ENCODE measurements at places on chromosomes 6 and 20.

GRCh38 chr6:43964659-43965570 is 162.3 kb downstream of the MRPL14 start:
- DNase-seq: no peak

- DNase-seq: no peak
These were observed 5.7 kb downstream of the MAFB start for GRCh38 chr20:40683221-40683893.

DNA sequence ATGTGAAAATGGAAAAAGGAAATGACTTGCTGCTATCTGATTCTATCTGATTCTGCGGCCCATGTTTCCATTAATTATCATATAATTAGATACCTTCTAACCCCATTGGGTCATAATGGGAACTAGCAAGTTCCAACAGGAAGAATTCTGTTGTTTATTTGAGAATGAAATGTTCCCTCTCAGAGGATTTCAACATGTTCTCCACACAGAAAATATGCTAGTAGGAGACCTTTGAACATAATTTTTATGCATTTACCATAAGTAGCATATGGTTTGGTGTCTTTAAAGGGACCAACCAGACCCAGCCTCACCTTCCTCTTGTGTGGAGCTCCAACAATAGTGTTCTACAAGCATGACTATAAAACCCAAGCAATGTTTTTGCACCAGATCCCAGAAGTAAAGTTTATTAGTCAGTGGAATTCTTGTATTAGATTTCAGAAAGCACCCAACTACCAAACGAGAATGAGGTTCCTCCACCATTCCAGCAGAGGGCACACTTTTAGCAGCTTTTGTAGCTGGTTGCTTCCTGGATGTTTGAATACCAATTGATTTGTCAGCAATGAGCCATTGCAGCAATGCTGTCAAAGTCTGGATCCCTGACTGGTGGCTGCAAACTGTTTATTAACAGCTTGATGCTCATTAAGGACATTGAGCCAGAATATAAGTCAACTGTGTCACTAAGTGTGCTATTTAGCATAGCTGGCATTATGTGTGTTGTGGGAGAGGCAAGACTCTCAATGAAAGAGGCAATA is 143.6 kb upstream of the GJE1 start:
- DNase-seq: no peak

DNA sequence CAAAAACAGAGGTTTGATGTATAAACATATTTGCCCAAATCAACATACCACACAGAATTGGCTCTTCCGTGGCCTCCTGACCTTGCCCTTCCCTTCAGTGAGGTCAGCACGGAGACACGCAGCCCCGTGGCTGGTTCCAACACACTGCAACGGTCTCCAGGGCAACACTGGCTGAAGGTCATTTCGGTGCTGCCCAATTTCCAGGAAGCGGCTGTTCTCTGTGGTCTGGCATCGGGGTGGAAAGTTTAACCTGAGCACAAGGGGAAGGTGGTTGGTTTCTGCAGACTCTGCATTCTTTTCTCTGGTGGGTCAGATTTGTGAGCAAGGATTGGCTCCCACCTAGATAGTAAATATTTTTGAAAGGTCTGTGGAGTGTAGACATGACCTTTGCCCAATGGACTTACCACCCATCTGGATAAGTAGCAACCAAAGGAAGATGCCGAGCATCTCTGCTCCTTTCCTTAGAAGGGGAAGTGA is 177.6 kb upstream of the PHACTR1 start:
- no peak for DNase-seq

DNA sequence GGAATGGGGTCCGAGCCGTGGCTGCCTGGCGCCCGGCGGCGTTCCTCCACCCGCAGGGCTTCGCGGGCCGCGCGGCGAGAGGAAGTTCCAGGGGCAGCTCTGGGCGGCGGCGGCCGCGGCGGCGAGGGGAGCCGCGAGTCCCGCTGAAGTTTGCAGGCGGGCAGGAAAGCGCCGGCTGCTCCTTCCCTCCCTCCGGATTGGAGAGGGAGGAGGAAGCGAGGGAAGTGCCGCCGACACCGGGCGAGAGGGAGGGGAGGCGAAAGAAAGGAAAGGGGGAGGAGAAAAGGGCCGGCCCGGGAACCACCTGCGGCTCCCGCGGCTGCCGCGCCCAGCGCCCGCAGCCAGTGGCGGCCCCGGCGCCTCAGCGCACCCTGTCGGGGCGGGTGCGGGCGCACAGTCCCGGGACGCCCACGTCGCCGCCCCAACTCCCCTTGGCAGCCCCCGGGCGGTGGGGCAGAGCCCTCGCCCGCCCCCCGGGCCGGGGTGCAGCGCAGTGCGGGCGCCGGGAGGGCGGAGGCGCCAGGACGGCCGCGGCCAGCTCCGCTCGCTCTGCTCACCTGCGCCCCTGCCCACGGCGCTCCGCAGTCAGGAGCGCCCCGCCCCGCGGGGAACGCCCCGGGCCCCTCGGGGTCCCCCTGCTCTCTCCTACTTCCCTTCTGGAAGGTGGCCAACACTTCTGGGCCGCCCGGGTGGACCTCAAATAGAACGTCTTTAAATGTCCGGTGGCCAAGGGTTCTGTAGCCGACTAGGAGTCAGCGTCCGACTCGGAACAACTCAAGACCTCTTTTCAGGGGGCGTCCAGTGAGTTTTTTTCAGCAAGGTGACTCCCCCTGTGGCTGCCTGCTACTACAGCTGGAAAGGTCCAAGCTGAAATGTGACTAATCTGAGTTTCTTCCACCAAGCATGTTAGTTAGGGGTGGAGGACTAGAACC is 80.3 kb upstream of the CCDC28A start:
- no peak for DNase-seq

DNA sequence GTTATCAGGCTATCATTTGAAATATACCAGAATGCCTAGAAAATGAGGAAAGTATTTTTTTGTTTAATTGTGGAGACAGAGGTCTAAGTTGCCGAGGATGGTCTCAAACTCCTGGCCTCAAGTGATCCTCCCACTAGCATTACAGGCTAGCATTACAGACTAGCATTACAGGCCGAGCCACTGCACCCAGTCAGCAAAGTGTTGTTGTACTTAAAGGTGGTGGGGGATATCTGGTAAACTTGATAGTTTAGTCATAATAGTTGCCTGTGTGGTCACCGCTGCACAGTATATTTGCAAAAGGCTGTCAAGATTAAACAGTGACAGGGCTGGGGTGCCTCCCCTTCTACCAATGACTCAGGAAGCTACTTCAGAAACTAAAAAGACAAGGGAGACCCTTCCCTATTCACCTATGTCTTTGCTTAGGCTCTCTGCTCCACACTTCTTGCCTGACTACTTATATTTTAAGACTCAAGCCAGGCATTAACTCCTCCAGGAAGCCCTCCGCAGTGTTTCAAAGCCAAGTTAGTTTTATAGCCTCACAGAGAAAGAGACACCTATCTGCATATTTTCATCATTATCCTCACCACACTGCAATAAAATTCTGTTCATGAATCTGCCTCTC is 3.1 kb upstream of the AKIRIN2 start:
- no peak for DNase-seq

GRCh38 chr6:411402-412145 is 20.0 kb downstream of the IRF4 start:
- no peak for DNase-seq

- no peak for DNase-seq
These were observed 21.2 kb upstream of the NHSL1 start for GRCh38 chr6:138520463-138520862.

GRCh38 chr6:68975816-68976215 is 340.7 kb downstream of the ADGRB3 start:
- DNase-seq: no peak

DNA sequence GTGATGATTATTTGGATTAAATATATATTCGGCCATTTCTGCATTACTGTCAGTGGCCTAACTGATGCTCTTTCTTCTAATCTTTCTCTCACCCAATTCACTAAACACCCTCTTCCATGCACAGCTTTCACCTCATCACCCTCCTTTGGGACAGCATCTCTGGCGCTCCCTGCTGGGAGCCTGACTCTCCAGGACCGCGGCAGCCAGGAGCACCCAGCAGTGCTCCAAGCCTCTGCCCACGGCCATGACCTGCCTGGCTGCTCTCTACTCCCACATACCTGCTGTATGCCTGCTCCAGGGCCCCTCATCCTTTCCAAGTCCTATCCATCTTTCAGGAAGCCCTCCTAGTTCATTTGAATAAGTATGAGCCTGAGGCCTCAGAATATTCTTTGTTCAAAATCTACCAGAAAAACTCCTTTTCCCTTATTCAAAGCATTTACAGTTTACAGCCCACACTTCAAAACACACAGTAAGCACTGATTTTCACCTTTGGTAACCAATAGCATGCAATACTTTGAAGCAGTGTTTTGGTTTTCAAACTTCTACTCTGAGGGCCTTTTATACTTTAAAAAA is 15.2 kb downstream of the CTCFL start:
- no peak for DNase-seq

DNA sequence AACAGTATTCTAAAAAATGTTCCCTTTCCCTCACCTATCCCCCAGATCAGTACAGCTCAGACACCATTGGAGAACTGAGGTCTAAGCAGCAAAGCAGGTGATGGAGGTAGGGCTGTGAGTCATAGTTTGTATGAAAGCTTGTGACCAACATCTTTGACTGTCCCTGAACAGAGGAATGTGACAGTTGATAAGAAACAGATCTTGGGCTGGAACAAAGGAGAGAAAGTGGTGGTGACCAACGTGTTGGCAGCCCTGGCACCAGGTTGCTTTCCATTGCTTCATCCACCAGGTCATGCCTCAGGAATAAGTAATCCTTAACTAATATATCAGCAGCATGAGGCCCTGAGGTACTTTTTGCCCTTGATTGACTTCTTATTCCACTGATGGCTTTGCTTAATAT is 19.9 kb upstream of the CRIP3 start:
- no peak for DNase-seq

GRCh38 chr6:127219869-127220268 is 46.8 kb upstream of the RNF146 start:
- no peak for DNase-seq

- peak; percentile 31 for DNase-seq
These were observed 107.4 kb downstream of the SCML4 start for GRCh38 chr6:107716688-107717089.

DNA sequence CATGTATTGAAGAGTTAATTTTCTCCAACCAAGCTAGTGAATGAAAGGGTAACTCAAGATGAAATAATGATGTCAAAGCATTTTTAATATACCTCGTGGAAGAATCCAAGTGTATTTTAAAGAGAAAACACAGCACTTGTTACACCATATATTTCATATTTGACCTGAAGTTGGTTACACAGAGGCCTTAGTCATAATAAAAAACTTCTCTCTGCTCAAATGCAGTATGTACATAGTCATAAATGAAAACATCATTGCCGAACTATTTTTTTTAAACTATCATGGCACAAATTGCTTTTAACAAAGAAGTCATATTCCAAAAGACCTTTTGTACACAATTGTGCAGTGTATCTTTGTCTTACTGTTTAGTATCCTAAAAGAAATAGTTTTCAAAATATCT is 43.0 kb downstream of the BACH2 start:
- DNase-seq: no peak

DNA sequence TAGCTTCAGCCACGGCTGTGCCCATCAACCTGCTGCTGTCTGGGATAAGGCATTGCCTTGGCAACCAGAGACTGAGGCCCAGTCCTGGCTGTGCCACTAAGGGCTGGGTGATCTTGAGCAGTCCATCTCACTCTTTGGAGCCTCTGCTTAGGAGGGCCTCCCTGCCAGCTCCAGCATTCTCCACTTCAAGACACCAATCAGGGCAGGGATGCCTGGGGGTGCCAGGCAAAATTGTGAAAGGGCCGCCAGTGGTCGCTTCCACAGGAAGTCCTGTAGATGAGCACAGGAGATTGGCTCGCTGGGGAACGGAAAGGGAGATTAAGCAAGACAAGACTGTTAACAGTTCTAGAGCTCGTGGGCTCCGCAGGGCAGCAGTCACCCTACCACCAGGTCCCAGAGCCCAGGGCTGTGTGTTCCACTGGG is at the start of gene RAB44:
Gene RAB44 (plus strand): TSS at position 346 of the 423 bp plus-strand sequence. CDS start 6,410 bp downstream, outside the sequence.
- no peak for DNase-seq

GRCh38 chr20:21161926-21162325 is 36.0 kb downstream of the KIZ start:
- DNase-seq: no peak

GRCh38 chr6:85047818-85048217 is 283.4 kb upstream of the TBX18 start:
- DNase-seq: no peak

GRCh38 chr6:10514049-10514780 is 6.9 kb upstream of the GCNT2 start:
- no peak for DNase-seq

GRCh38 chr20:14922503-14923267 is 585.3 kb upstream of the FLRT3 start:
- no peak for DNase-seq

DNA sequence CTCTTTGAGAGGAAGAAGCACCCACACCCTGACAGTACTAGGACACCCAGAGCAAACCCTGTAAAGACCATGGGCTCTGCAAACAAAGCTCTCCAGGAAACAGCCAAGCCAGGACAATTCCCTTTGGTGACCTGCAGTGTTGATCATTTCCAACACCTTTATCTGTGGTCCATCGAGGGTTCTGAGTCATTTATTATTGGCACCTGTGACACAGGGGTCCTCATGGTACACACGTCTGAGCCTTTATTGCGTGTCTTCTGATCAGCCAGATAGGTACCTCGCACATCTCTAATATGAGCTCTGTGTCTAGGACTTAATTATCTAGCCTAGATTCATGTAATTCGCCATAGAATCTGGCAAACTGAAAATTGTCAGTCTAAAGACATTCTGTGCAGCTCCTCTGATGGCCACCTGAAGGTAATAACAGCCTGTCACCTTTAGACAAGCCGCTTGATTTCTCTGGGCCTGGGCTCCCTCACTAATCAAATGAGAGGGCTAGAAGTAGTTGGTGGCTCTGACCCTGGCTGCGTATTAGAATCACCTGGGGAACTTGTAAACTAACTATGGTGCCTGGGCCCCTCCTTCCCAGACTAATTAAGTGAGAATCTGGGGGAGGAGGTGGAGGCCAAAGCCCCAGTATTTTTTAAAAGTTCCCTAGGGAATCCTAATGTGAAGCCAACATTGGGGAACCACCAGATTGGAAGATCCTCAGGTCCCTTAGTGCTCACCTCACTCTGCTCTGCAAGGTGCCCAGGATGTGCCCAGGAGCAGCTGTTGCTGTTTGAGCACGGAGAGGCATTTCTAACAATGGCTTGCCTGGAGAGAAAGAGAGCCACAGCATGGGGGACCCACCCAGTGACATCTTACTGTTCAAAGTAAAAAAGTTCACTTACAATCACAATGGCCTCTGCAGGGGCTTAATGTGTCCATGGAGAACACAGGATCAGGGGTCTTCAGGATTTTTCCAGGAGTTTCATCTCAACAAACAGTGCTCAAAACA is 122.0 kb upstream of the ARID1B start:
- DNase-seq: no peak

GRCh38 chr6:128713461-128713860 is 169.5 kb upstream of the LAMA2 start:
- no peak for DNase-seq

- DNase-seq: no peak
These were observed 101.9 kb upstream of the NAA20 start for GRCh38 chr20:19915111-19915798.
